ENCODE measurements at places on chromosomes 1 and 21.

- DNase-seq: no peak
Measured at GRCh38 chr1:244941121-244941520, 76.8 kb upstream of the HNRNPU start.

- peak; percentile 19 for DNase-seq
Measured at GRCh38 chr21:44428281-44428960, 26.9 kb upstream of the LRRC3 start.

DNA sequence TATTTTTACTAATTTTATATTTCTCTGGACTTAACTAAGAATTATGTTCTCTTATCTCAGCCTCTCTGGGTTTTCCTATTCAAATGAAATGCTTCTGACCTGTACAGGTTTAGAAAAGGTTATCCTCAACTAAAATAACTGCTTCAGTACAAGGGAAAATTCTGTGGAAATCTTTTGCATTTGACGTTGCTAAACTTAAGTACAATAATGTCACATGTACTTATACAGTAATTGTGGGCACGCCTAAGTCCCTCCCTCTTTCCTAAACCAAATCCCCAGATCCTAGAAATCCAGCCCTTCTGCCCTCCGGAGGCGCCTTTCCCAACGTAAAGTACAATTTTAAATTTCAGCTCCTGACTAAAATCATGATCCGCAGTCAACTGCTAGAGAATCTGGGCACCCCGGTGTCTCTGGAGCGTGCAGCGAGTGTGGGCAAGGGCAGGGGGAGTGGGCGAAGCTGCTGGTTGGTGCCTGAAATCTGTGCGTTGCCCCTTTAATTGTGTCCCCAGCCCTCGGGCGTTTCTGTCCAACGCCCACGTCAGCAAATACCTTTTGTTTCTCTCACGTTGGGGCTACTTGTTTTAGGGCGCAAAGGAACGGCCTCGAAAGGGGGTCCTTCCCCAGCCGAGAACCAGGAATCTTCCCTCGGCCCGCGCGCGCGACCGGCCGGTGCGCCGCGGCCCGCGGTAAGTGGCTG lies at the start of gene ZBTB8A:
TSS of gene ZBTB8A (plus strand) at position 541 of the 697 bp plus-strand sequence. CDS start 53,505 bp downstream, outside the sequence.
- DNase-seq: peak; percentile 41

- DNase-seq: no peak
Measured at GRCh38 chr1:7538849-7539768, 232.0 kb upstream of the VAMP3 start.

GRCh38 chr1:246425895-246426294 lies 81.2 kb downstream of the SMYD3 start:
- DNase-seq: no peak

DNA sequence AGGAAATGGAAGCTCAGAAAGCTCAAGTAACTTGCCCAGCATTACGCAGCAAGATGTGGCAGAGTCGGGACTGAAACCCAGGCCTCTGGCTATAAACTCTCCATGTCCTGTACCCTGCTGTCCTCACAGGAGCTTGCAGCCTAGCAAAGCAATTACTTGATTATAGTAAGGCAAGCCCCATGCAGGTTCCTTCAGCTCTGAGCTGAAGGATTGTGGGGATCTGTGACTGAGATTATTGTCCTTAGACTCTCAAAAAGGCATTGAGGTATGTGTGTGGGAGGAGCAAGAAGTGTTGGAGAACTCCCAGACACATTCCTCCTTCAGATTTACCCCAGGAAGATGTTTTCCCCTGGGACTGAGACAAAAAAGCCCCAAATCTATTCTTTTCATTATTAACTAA lies 124.0 kb upstream of the SPATA6 start:
- no peak for DNase-seq

DNA sequence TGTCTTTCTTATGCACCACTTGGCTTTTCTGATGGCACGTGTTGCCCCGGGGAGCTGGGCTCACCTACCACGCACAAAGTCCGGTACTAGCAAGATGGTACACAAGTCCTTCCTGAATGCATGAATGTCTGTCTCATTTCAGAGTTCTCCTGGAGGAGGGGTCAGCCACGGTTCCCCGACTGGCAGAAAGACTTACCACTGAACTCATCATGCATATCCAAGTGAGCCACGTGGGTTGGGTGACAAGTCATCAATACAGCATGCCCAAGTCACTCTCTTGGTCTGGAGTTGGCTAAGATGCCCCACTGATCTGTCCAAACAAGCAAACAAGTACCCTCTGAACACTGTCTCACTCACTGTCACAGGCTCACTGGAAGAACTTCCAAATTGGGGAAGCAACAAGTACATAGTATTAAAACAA lies 28.6 kb upstream of the MX1 start:
- no peak for DNase-seq

- DNase-seq: no peak
Measured at GRCh38 chr1:51324251-51325010, 5.9 kb downstream of the TTC39A start.

- DNase-seq: no peak
Measured at GRCh38 chr1:209406595-209406994, 176.9 kb upstream of the CAMK1G start.

GRCh38 chr1:55870106-55870505 lies 654.9 kb upstream of the USP24 start:
- DNase-seq: no peak

DNA sequence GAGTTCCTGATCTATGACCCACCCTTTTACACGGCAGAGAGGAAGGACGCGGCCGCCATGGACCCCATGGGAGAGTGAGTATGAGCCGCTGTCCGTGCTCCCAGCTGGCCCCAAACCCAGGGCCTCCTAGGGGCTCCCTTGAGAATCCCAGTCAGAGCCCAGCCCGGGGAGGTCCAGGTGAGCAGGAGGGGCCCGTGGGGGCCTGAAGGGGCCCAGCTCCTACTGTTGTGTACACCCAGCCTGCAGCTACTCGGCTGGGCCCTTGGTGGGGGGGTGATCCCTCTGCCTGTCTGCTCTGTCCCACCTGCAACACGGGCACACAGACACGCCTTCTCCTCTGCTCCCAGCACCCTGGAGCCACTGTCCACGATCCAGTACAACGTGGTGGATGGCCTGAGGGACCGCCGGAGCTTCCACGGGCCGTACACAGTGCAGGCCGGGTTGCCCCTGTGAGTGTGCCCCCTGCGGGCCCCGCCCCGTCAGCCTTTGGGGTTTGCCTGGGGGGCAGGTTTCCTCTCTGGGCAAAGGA lies 28.6 kb upstream of the LRRC3 start:
- no peak for DNase-seq

DNA sequence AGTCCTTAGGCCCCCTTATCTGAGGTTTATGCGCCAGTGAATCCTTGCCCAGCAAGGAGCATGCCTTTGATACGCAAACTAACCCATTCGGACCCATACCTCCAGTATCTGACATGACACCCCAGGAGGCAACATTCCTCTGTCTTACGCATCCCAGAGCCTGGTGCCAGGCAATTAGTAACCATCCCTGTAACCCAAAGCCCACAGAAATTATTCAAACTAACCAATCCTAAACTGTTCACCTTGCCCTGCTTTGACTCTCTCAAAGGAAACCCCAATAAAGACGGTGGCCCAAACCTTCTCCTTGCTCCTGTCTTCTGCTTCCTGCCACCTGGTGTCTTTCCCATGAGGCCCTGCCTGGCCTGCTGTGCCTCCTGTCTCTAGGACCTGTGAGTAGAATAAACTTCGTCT lies 36.4 kb downstream of the ZNF496 start:
- no peak for DNase-seq

- no peak for DNase-seq
Measured at GRCh38 chr1:36703526-36704208, 221.0 kb upstream of the CSF3R start.

Measured in HS-5 (cell line).